M059J (cell line): ENCODE measurements at places on chromosomes 16 and 17. TPM values are rescaled to one million over a fixed set of nuclear protein-coding genes. Genes with fewer than 3 reads are reported as not detected.

DNA sequence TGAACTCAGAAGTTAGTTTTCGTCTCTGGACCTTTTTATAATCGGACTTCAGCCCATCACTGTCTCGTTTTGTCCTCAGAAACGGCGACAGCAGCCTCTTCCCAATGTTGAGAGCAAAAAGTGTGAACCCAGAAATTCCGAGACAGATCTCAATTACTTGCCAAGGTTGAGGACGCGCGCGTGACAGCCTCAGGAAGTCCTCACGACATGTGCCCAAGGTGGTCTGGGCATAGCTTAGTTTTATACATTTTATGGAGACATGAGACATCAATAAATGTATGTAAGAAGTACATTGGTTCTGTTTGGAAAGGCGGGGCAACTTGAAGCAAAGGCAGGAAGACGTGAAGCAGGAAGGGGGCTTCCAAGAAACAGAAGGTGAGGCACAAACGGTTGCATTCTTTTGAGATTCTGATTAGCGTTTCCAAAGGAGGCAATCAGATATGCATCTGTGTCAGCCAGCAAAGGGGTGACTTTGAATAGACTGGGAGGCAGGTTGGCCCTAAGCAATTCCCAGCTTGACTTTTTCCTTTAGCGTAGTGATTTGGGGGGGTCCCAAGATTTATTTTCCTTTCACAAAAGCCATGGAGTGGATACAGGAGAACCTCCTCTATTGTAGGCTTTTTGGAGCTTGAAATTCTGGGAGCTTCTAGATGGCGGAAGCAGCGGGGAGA is 583 bp upstream of the ZNF747 start:
- DNase-seq: peak; percentile 13

DNA sequence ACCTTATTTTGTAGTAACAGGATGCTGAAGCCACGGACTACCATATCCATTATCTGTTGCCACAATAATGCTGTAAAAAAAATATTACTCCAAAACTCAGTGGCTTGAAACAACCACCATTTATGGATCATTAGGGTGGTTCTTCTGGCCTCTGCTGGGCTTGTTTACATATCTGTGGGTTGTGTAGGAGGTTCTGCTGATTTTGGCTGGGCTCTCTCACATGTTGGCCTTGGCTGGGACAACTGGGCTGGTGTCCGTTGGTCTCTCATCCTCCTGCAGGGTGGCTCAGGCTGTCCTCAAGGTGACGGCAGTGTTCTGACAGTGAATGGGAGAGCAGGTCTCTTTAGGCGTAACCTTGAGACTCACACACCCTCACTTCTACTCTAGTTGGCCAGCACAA is 76.0 kb downstream of the GPR139 start:
- DNase-seq: peak; percentile 3

DNA sequence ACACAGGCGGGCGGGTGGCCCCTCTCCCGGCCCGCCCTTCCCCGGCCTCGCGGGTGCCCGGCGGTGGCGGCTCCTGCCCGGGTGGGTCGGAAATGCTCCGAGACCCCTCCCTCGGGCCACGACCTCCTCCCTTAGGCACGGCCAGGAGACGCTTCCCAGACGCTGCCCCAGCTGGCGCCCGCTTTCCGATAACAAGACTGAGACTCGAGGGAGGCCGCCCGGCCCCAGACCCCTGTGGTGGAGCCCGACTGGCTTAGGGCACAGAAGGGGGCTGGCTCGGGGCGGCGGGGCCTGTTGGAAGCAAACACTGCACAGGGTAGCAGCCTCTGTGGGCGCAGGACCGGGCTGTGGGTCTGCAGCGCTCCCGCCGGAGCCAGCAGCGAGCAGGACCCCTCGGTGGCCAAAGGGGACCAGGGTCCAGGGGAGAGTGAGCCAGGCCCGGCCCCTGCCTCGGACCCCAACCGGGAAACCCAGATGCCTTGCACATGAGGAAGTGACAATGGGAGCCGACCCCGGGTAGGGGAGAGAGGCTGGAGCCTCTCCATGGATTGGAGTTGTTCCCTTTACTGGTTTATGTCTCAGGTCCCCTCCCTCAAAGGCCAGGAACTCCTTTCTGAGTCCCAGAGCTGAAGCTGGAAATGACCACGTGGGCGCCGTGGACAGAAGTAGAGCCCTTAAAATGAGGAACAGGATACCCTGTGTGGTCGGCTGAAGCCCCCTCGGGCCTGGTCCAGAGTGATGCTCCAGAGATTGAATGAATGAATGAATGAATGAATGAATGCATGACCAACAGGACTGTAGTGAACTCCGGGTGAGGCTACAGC is 19.8 kb upstream of the ADCY7 start:
- no peak for DNase-seq

DNA sequence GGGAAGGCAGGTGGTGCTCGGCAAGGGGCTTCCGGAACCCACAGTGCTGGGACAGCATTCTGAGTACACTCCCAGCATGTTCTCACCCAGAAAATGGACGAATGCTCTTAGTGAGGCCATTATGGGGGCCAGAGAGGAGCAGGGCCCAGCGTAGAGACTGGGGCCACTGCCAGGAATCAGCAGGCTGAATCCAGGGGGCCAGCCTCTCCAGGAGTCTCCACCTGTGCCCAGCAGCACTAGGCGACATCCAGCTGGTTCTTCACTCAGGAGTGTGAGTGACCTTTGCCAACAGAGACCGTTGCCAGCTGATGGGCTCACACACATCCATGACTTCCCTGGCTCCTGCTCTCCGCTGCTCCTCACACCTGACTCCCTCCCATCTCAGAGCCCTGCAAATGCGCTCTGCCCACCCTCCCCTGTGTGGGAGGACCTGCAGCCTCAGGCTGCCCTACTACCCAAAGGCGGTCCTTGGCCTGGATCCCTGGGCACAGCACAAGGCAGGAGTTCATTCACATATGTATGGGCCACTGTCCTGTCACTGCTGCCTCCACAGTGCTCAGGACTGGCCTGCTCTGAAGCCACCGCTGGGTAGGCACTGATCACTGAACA is 5.1 kb downstream of the RHBDF1 start:
- DNase-seq: no peak

DNA sequence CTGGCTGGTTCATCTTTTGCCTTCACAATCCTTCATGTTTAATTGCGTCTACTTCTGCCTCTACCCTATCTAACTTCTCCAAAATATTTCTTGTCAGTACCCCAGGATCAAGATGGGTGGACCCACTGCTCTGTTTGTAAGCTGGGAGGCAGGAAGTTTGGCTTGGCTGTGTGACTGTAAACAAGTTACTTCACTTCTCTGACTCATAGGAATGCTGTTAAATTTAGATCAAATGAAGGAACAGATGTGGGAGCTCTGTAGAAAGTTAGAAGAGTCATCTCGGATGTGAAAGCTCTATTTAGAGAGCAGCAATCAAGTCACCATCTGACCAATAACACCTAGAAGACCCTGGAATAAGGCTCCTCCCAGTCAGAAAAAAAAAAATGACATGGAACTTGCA is 55.2 kb upstream of the MRTFB start:
- peak; percentile 76 for DNase-seq

- peak; percentile 64 for DNase-seq
Observed at GRCh38 chr16:5615868-5616642, 518.5 kb upstream of the EEF2KMT start.

- peak; percentile 34 for DNase-seq
Observed at GRCh38 chr17:72474719-72475477, 354.1 kb downstream of the SOX9 start.

Gene CDK5R1
- 2.8 and 3.7 TPM in 2 replicates for total RNA-seq

Gene CCDC92B
- total RNA-seq: not detected in 2 replicates

Gene KRTAP4-1
- not detected in 2 replicates for total RNA-seq

Gene CLEC19A
- total RNA-seq: not detected in 2 replicates

Gene QPRT
- 4.0 and 9.0 TPM in 2 replicates for total RNA-seq

Gene NPIPB9
- total RNA-seq: not detected in 2 replicates
